Stimulated activated CD4-positive, alpha-beta T cell treated with anti-CD3 and anti-CD28 coated beads, Interleukin-2, amount 100 ng/mL, for 48 hours (primary cell): ENCODE measurements at places on chromosomes 4 and X.

DNA sequence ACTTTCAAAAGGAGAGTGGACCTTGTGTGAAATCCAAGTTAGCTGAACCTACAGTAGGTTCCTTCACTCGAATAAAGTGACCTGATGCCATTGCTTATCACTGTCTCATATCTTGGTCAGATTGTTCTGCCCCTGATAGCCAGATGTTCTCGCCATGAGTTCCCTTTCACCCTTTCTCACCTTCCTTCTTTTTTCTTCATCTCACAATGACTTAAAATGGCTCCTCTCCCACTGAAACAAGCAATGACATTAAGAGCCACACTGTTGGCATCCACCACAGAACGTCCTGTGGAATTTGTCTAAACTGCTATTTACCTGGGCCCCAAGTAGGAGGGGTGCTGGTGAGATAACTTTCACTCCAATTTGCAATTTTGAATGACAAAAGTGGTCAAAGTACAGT lies 227.6 kb upstream of the PPP1R2C start:
- no peak for DNase-seq

DNA sequence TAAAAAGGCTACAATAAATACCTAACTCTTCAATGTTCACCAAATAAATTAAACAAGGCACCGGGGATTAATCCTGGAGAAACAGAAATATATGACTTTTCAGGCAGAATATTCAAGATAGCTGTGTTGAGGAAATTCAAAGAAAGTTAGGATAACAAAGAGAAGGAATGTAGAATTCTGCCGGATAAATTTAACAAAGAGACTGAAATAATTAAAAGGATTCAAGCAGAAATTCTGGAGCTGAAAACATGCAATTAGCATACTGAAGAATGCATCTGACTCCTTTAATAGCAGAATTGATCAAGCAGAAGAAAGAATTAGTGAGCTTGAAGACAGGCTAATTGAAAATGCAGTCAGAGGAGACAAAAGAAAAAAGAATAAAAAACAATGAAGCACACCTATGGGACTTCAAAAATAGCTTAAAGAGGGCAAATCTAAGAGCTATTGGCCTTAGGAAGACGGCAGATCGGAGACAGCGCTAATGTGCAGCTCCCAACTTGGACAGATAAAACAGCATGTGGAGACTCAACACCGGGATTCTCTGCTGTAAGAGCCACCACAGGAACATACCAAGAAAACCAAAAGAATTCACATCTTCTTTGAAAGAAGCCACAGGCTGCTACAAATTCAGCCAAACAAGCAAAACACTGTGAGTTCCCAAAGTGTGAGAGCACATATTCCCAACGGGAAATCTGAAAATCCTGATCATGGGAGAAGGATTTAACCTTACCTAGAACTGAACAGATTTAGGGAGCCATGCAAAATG lies 1290.9 kb downstream of the PCDH18 start:
- DNase-seq = no peak

DNA sequence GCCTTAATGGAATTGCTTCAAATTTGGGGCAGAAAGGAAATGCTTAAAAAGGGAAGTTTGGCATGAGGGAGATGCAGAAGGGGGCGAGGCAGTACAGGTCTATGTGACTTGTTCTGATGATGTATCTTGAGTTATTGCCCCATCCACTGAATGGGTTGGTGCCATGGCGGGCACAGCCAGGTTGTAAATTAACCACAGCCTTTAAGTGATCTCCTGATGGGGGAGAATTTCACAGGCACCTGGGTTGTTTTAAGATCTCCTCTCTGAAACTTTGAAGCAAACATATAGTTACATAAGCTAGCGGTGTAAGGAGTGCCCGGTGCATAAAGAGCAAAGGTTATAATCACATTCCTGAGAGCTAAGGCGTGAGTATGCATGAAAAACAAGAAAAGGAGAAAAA lies 37.0 kb downstream of the NPY5R start:
- no peak for DNase-seq

DNA sequence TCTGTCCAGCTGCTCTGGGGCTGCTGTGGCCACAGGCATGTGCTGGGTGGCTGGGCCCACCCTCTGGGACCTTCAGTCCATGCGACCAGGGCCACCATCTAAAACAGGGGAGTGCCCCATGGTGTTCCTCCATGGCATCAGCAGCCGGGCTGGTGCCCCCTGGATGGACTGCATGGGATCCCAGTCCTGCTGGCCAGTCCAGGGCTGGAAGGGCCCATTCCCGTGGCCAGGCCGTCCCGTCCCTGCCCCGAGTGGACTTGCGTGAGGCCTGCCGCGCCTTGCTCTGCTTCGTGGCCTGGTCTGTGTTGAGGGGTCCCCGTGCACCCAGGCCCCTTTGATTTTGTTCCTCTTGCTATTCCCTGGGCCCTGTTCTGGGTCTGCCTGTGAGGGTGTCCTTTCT lies 36.4 kb downstream of the SORCS2 start:
- DNase-seq = no peak

DNA sequence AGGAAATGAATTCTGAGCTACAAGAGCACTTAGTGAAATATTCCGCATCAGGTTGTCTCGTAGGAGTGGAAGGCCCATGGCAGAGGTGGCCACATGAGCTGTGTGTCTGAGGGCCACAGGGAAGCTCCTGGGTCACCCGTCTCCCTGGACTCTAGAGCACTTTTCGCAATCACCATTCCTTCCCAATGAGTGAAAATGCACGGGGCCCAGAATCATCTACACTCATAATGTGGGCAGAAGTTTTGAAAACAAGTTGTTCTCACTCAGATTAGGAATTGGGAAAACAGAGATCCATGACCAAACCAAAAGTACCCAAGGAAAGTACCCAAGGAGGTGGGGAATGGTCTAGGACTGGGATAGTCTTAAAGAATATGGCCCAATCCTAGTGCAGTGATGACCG lies 94.4 kb downstream of the SCD5 start:
- no peak for DNase-seq

GRCh38 chr4:159950707-159951106 lies 847.8 kb downstream of the RAPGEF2 start:
- DNase-seq = no peak

- no peak for DNase-seq
These were observed 92.4 kb upstream of the AP1S2 start for GRCh38 chrX:15946783-15947580.

DNA sequence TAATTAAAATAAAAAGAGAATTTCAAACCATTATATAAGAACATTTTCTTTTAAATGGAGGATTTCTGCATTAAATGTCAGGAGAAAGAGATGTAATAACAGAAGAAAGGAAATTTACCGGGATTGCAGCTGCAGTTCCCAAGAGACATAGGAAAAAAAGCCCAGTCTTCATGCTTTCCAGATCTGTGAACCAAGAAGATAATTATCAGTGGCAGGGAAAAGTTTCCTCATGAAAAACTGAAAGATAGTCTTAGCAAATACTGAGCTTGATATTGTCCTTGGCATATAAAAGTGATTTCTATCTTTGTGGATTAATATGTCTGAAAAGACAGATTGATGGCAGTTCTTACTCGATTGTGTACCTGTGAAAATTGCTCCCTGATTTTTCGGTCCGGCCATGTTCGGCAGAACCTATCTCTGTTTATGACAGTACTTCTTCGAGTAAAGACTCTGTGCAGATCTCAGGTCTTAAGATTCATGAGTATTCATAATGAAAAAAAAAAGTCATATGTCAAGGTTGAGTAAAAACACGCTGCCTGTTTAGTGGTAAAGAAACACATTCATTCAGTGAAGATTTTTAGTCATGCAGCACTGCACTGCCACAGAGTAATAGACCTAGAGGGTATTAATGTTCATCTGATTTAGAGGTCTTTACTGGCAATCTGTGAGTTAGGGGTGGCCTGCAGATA lies 29.6 kb downstream of the SPARCL1 start:
- no peak for DNase-seq

DNA sequence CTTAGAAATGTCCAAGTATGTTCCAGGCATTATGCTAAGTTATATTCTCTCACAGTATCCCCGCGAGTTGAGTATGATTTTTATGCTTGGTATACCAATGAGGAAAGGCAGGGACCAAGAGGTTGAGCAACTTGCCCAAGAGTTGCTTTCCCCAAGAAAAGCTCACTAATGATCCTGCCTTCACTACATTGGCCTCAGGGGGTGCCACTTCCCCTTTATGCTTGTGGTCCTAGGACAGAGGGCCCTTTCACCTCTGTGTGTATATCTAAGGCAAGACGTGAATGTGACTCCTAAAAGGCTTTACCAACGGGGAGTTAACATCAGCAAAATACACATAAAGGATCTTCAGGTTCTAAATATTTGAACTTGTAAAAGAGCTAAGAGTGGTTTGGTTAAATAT lies 164.4 kb upstream of the CPEB2 start:
- DNase-seq = no peak

DNA sequence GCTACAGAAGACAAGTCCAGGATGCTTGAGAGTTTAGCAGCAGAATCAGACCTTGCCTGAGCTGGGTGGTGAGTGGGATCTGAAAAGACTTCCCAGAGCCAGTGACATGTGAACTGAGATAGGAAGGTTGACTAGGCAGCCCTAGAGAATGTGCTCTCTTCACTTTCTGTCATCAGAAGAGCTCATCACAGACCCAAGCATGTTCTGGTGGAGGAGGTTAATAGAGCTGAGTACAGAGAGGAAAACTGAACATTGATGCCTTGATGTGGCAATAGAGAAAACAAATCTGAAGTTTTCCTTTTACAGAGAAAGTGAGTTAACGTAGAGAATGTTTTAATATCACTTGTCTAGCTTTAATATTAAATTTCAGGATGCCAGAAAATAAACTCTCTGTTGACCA lies 17.1 kb downstream of the ADGRL3 start:
- no peak for DNase-seq

DNA sequence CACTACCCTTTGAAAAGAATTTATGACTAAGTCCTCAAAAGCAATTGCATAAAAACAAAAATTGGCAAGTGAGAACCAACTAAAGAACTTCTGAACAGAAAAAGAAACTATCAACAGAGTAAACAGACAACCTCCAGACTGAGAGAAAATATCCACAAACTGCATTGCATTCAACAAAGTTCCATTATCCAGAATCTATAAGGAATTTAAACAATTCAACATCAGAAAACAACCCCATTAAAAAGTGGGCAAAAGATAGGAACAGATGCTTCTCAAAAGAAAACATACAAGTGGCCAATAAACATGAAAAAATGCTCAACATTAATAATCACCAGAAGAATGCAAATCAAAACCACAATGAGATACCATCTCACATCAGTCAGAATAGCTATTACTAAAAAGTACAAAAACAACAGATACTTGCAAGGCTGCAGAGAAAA lies 130.2 kb downstream of the GASK1B start:
- no peak for DNase-seq

DNA sequence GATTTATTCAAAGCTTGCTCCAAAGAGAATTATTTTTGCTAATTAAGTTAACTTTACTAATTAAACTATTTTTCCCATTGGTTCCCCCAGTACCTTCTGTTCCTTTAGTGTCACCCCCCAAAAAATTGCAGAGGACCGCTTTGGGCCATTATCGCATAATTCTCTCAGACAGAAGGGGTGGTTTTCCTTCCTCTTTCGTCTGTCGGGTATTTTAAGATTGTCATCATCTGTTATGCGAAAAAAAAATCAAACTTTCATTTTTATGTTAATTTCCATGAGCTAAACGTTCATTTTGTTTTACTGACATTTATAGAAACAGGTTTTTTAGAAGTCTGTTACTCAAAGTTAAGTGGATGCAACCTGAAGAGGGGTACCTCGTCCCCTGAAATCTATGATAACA lies 76.2 kb upstream of the DDX3X start:
- no peak for DNase-seq

DNA sequence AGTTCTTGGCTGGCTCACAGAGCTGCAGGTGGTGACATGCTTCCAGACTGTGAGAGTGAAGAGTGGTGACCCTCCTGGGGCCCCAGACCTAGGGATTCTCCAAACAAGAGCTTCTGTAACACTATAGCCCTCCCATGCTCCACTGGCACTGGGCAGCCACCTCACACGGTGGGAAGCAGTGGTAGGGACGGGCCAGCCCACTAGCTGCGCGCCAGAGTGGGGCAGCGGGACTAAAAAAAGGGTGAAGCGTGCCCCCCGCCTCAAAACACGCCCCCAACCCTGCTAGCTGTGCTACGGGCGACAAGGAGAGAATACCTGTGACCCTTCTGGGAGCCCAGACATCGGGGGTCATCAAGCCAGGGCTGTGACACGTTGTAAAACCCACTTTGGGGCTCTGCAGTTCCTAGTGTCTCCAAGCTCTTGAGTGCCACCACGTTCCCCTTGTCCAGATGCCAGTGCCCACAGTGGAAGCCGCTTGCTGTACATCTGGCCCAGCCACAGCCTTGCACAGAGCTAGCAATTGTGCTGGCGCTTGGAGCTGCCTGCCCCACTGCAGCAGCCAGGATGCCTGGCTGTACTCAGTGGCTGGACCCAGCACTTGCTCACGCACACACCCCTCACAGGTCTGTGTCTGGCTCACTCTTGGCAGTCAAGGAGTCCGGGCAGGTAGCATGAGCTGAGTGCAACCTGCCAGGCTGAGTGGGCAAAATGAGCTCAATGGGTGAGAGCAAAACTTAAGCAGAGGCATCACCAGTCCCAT lies 100.0 kb downstream of the DCAF12L2 start:
- no peak for DNase-seq

GRCh38 chr4:39710098-39710896 lies 12.4 kb downstream of the UBE2K start:
- DNase-seq = no peak

GRCh38 chrX:134990475-134990800 lies 353 bp upstream of the SMIM10 start:
- DNase-seq = no peak
